Stimulated activated CD8-positive, alpha-beta memory T cell treated with anti-CD3 and anti-CD28 coated beads, Interleukin-15, amount 100 ng/mL, for 4 hours (primary cell): ENCODE measurements at places on chromosomes 7 and 10.

- DNase-seq = no peak
Observed at GRCh38 chr10:98272656-98273055, 4.7 kb upstream of the LOXL4 start.

- DNase-seq = no peak
Observed at GRCh38 chr7:48962821-48963505, 38.6 kb downstream of the CDC14C start.

DNA sequence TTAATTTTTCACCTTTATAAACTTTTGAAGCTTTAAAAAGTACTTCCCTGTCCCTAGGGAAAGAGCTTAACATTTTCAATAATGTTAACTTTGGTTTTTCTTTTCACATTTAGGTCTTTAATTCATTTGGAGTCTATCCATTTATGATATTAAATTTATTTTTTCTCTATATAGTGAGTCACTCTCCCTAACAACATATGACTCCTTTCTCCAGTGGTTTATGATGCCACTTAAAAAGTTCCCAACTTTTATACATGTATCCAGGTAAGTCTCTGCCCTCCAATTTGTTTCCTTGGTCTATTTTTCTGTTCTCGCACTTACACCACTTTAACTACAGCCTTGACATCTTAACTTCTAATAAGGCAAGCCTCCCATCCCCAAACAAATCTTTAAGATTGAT lies 3.5 kb downstream of the CACUL1 start:
- DNase-seq = no peak

GRCh38 chr7:75808106-75808505 lies 5.5 kb downstream of the CCL24 start:
- DNase-seq = no peak

- DNase-seq = no peak
Observed at GRCh38 chr10:5732141-5732540, 47.5 kb downstream of the TASOR2 start.
